ENCODE measurements at places on chromosomes 12 and 14.

- no peak for DNase-seq
Measured at GRCh38 chr12:57736741-57737466, 1.6 kb downstream of the AGAP2 start.

DNA sequence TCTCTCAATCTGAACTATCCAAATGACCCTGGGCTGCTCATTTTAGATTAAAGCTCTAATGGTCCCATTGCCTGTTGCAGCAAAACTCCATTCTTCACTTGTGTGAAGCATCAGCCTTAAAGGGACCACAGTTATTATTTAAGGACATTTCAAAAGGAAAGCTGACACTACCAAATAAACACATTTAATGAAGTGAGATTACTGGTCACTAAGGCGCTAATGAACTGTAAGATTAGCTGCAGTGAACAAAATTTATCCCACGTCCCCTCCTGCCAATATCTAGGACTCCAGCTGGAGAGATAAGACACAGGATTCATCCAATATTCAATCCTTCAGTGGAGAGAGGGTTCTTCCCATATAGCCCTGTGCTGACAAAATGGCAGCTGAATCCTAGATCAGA, 1029.2 kb upstream of the SEL1L start:
- no peak for DNase-seq

- DNase-seq: no peak
Measured at GRCh38 chr14:54040846-54041245, 84.2 kb upstream of the BMP4 start.

DNA sequence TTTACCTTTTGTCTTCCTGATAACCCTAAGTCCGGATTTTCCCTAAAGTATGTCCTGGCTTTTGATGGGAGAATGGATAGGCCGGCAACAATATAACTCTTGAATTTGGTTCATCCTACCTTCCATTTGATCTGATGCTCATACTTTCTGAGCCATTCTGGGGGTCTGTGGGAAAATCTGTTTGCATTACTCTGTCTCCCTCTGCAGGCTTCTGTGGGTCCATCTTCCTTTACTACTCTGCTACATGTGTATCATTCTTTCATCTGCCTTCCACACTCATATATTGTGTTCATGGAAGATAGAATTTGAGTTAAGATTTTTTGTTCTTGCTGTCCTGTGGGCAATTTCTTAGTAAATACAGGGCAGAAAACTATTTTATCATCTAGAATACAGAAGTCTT, 101.5 kb downstream of the NAV3 start:
- DNase-seq: no peak

- no peak for DNase-seq
Measured at GRCh38 chr12:120156315-120157259, 37.9 kb downstream of the GCN1 start.

GRCh38 chr12:45256721-45257120, 40.8 kb downstream of the ANO6 start:
- DNase-seq: no peak

- no peak for DNase-seq
Measured at GRCh38 chr12:6548556-6548955, 7.3 kb downstream of the IFFO1 start.

GRCh38 chr14:28656704-28657255, 109.8 kb upstream of the FOXG1 start:
- DNase-seq: no peak

DNA sequence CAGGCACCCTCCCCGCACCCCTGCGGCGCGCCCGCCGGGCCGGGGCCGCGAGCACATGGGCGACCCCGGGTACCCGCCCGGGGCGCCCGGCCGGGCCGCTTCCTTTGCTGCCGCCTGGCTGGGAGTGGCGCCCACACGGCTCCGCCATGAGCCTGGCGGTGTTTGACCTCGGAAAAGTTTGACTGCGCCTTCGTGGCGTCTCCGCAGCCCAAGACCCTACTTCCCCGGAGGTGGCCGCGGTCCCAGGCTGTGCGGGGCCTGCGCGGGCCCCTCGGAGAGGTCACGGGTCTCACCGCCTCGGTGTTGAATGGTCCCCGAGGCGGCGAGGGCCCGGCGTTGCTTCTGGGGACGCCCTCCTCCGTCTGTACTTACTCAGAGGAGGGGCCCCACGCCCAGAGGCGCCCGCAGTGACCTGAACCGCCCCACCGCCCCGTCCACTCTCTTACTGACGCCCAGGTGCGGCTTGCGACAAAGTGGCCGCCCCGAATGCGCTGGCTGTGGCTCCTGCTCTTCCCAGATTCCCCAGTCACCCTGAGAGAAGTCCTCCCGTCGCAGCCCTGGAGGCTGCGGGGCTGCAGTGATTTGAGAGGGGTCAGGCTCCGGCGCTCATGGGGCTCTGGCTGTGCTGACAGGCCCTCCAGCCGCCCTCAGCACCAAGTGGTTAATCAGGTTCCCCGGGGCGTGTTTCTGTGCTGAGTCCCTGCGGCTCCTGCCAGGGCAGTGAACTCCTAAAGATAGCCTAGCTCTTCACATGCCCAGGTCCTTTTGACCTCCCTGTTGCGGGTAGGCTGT, 5.8 kb downstream of the KMT5A start:
- peak; percentile 12 for DNase-seq

DNA sequence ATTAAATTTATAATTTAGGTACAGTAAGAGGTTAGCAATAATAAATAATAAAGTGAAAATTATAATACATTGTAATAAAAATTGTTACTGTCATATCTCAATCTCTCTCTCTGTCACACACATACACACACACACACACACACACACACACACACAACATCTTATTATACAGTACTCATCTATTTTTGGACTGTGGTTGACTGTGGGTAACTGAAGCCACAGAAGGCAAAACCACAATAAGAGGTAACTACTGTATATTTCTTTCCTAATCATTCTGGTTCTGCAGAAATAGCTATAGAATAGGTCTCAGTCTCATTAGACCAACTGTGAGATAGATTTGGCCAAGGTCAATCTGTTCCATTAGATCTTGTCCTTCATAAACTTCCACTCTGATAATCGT, 33.1 kb upstream of the PTPRO start:
- DNase-seq: no peak

DNA sequence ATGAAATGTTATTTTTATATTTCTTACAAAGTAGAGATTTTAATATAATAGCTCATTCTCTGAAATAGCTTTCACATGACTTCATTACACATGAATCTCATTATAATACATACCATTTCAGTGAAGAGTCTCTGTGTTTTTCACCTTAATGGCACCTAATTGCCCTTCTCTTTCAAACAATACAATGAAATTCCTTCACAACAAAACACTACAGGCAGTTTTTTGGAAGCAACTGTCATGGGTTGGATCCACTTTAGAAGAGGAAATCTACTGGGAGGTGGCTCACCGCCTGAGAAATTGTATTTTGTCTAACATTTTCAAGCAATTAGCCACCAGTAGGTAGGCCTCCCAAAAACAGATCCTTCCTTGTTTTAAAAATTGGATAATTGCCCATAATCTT, 40.3 kb upstream of the RGS6 start:
- DNase-seq: no peak

- DNase-seq: no peak
Measured at GRCh38 chr12:90622431-90622830, 332.5 kb downstream of the CCER1 start.

DNA sequence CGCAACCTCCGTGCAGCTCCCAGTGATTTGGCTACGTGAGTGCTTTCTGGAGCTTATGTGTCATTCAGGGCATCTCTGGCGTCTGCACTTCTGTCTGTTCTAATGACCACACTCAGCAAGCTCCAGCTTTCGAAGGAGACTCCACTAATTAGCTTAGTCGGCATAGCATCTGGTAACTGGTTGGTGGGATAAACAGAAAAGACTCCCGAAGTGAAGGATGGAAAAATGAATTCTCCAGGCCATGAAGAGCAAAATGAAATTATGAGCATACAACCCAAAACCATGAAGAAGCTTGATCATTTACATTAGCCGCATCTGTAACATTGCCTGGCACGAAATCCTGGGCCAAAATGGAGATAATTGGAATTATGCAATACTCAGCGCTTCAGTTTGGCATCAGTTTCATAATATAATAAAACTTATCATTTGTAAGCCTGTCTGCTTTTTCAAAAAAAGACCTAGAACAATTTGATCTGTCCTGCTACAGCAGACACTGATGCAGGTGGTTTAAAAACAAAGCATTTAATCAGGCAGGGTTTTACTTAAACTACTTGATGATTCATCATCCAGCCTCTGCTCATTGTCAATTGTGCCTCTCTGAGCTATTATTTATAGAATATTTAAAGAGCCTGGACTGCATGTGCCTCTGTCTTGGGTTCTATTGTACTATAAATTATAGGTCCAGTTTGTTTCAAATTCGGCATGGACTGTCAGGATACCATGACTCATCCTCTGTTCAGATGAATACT, 87.4 kb downstream of the SYT1 start:
- DNase-seq: no peak

GRCh38 chr14:100546051-100546443, 41.2 kb downstream of the BEGAIN start:
- no peak for DNase-seq

GRCh38 chr12:58099476-58099875, 158.1 kb downstream of the ATP23 start:
- no peak for DNase-seq

GRCh38 chr12:43571885-43572284, 19.9 kb upstream of the ADAMTS20 start:
- no peak for DNase-seq

DNA sequence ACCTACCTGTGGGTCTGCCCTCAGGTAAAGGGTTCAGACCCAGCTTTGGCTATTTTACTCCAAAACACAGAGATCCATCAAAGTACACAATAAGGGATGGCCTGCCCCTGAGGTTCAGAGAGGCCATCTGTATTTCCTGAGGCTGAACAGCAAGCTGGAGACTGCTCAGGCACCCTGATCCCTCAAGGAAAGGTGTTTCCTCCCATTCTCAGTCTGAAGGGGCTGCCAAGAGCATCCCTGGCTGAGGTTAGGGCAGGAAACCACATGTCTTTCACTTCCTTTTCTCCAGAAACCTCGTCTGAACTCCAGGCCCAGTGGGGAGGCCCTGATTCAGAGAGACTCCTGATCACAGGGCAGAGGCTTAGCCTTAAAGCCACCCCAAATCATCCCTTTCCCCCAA, 1.5 kb downstream of the RILPL1 start:
- DNase-seq: no peak

DNA sequence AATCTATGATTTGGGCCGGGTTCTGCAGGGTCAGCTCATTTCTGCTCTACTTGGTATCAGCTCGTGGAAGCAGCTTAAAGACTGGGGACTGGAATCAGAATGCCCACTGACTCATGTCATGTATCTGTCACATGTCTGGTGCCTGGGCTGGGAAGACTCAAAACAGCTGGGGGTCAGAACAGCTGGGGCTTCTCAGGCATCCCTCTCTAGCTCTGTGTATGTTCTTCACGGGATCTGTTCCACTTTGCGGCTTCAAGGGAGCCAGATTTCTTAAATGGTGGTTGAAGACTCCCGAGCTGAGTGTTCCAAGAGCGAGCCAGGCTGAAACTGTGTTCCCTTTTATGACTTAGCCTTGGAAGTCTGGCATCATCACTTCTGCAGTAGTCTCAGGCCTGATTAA, 11.9 kb downstream of the AEBP2 start:
- no peak for DNase-seq

GRCh38 chr14:50099335-50099734, 17.0 kb downstream of the VCPKMT start:
- DNase-seq: no peak

DNA sequence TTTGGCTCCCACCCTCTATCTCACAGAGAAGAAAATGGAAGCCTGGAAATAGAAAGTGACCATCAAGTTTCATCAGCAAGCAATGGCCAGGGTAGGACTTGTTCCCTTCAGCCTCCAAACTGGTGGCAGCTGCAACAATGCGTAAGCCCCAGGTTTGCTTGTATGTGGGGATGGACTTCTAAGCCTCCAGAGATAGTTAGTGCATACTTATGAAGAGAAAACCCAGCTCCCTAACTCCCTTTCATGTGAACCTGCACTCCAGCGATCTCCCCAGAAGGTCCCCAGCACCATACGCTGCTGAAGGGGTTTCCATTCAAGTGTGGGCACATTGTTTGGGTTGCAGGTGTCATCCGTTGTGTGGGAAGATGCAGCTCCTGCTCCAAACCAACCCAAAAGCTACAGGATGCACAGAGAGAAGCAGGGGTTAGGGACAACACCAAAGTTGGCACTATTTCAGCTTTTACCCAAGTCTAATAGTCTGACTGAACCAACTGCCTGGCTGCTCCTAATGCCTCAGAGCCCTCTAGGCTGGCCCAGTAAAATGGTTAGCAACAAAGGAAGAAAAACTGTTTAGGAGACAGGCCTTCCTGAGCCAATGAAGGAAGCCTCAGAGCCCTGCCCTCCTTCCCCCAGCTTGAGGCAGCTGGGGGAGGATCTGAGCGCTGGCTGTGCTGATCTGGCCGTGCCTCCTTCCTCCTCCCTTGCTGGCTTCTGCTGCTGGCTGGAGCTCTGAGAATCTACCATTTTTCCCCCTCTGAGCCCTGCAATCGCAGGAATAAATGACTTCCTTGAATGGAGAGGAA, 12.3 kb downstream of the ZFP36L1 start:
- DNase-seq: no peak

GRCh38 chr12:64618953-64619590, 8.8 kb downstream of the RASSF3 start:
- no peak for DNase-seq

- DNase-seq: no peak
Measured at GRCh38 chr14:64186231-64187129, 107.7 kb downstream of the ESR2 start.

DNA sequence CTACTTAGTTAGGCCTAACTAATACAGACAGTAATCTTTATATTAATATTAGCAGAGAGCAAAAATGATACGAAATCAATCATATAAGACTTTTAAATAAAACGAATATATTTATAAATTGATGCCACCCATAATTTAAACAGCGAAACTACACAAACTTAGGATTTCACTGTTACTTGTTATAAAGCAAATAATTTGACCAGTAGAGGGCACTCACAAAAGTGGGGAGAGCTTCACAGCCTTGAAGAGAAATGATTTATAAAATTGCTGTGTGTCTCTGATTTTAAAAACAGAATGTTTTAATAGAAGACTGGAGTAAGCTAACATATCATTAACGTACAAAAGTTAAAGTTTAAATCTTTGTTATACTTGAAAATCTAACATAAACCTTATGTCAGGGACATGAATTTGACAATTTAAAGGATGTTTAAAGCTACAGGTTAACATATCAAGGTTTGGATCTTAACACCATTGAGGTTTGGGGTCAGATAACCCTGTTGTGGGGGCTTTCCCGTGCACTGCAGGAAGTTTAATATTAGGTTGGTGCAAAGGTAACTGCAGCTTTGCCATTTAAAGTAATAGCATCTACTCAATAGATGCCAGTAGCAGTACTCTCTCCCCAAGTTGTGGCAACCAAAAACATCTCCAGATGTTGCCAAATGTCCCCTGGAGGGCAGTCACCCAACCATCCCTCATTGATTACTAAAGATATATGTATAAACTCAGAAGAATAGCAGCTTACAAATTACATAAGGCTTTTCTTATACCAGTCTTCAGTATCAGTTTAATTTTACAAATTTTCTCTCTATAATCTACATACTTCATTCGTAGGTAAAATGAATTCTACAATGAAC, 9.3 kb downstream of the KRAS start:
- no peak for DNase-seq

All from stimulated activated CD8-positive, alpha-beta memory T cell treated with anti-CD3 and anti-CD28 coated beads, Interleukin-15, amount 100 ng/mL, for 4 hours (primary cell).